ENCODE measurements at places on chromosomes 3 and 15.

DNA sequence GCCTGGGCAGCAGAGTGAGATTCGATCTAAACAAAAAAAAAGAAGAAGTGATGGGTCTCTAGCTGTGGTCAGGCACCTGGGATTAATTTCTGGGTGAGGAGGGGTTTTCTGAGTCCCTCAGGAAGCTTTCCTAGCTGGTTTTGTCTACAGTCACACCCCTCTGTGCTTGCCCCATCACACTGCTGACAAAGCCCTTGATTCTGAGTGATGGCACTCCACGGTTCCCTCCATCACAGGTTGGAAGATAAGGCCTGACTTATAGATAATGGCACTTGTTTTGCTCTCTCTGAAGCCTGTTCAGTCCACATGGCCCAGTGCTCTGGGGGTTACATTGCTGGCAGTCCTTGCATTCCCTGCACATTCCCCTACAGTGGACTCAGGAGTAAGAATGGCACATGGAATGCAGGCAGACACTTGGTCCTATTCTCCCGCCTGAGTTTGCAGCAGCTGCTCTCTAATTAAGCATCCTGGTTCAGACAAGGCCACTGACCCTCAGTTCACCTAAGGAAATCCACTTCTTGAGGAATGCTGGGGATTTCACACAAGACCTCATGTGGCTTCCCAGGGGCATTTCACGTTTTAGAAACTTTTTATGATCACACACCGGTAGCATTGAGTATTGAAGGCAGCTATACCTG lies 81.0 kb upstream of the NMNAT3 start:
- no peak for DNase-seq

- DNase-seq, result no peak
Measured at GRCh38 chr3:72212396-72212795, 427.4 kb upstream of the PROK2 start.

DNA sequence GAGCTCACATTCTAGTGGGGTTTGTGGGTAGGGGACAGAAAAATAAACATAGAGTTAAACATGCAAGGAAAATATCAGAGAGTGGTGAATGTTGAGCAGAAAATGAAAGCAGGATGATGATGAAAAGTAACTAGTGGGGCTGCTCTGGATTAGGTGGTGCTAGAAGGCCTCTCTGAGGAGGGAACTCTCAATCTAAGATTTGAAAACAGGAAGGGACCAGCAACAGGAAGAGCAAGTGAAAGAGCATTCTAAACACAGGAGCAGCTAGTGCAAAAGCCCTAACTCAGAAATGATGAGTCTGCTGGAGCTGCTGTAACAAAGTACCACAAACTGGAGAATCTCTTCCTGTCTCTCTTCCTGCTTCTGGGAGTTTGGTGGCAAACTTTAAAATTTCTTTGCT lies 468.6 kb upstream of the AGTR1 start:
- DNase-seq, result no peak

DNA sequence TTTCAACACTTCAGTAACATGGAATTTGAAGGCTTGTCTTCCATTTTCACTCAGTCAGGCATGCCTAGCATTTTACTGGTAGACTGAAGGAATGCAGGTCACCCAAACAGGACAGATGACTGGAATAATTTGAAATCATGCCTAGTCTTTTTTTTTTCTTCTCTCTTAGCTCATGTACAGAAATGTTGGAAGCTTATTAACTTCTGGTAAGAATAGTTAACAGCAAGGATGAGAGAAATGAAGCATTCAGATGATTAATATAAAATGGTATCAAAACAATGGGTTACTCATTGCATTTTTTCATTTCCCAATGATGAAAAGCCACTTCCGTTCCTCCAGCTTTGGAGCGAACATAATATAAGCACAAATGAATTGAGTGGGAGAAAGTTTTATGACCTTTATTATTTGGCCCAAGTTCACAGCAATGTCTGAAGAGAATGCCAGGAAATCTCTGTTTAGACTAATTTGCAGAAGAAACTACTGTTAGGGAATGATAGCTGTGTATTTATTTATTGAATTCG lies 431.6 kb upstream of the RASGRP1 start:
- DNase-seq, result peak; percentile 97

GRCh38 chr15:101533371-101534140 lies 44.0 kb upstream of the PCSK6 start:
- no peak for DNase-seq

Measured in fibroblast of skin of left biceps (primary cell).